Left lobe of liver (tissue), 2 donors: ENCODE measurements at places on chromosomes 4 and X. TPM values are rescaled to one million over a fixed set of nuclear protein-coding genes. Genes with fewer than 3 reads are reported as not detected.

VEGFD gene
- total RNA-seq = 0.28 TPM

- DNase-seq = no peak
These were observed 15.0 kb downstream of the G6PD start for GRCh38 chrX:154531626-154532025.

- no peak for DNase-seq
These were observed 38.5 kb downstream of the CYTL1 start for GRCh38 chr4:4980621-4981230.

DNA sequence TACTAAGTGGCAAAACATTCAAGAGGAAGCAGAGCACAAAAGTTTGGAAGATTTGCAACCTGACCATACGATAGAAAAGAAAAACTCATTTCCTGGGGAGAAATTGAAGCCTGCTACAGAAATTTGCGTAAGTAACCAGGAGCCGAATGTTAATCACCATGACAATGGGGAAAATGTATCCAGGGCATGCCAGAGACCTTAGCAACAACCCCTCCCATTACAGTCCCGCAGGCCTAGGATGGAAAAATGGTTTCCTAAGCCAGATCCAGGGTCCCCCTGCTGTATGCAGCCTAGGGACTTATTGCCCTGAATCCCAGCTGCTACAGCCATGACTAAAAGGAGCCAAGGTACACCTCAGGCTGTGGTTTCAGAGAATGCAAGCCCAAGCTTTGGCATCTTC is 472.2 kb upstream of the KLHL4 start:
- no peak for DNase-seq

GRCh38 chr4:87849612-87850011 is 16.8 kb downstream of the MEPE start:
- DNase-seq = no peak

DNA sequence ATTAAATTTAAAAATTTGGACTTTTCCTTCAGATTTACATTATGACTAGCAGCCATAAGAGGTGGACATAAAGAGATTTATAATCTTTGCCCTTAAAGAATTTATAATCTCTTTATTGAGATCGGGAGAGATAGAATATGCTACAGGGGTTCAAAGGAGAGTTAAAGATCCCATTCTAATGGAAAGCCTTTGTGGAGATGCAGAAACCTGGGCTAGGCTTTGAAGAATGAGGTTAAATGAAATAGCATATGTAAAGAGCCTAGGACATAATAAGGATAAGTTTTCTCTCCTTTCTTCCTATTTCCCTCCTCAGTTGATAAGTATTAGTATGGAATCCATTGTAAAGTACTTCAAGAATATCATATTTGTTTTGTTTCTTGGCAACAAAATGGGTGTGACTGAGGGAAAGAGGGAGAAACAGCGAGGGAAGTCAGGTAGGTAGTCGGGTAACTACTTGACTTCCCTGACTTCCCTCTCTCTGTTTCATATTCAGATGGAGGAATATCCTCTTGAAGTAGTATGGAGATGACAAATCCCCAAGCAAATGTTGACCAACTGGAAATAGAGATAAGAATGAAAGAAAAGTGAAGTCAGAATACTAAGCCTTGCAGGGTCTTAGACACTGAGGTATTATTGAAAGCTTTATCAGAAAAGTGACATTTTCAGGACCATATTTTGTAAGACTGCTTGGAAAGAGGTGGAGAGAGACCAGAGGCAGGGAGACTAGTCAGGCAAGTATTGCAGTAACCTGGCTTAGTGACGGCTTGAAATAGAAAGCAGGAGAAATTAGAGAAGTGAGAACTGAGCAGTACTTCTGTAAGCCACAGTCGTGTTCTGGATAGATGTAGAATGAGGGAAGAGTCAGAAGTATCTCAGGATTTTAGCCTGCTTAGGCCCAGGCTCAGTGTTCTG is 82.9 kb downstream of the PDLIM5 start:
- no peak for DNase-seq

MAGEA8 gene
- total RNA-seq = not detected
